Hematopoietic multipotent progenitor cell treated with erythropoietin and hydrocortisone succinate and interleukin-3 and kit ligand, for 6 days (in vitro differentiated cells): ENCODE measurements at places on chromosomes 1 and 21.

- peak; percentile 49 for DNase-seq
Observed at GRCh38 chr1:35707601-35708440, 10.9 kb downstream of the C1orf216 start.

- no peak for DNase-seq
Observed at GRCh38 chr1:178484698-178485225, 12.0 kb downstream of the CLEC20A start.

GRCh38 chr1:223760833-223761232, 48.5 kb downstream of the CAPN2 start:
- no peak for DNase-seq

- DNase-seq: peak; percentile 55
Observed at GRCh38 chr21:38797470-38797869, 8.3 kb upstream of the ETS2 start.

GRCh38 chr1:157089789-157090188, 9.8 kb downstream of the ETV3L start:
- no peak for DNase-seq
